Astrocyte (in vitro differentiated cells and primary cell): ENCODE measurements at places on chromosomes 2 and 18. TPM values are rescaled to one million over a fixed set of nuclear protein-coding genes. Genes with fewer than 3 reads are reported as not detected.

DNA sequence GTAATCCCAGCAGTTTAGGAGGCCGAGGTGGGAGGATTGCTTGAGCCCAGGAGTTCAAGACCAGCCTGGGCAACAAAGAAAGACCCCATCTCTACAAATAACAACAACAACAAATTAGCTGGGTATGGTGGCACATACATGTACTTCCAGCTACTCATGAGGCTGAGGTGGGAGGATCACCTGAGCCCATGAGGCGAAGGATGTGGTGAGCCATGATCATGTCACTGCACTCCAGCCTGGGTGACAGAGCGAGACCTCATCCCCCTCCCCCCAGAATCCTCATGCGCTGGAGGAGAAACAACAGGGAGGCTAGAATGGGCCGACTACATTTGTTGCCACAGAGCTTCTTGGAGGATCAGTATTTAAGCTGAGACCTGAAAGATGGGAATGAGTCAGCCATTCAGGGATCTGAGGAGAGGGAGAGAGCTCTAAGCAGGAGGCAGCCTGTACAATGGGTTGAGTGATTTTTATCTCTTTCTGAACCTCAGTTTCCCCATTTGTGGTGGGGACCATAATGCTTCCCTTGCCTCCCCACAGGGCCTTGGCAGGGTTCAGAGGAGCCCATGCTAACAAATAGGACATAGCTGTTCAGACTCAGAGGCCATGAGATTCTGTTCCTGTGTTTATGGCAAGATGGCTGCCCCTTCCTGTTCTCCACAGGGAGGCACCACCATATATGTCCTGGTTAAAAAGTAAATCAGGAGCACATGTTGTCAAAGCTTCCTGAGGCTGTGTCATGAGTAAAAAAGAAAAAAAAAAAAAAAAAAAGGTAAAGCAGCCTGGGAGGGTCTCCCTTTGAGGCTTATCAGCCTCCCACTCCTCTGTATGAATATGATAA is 131.4 kb upstream of the HAAO start:
- H3K36me3 ChIP-seq, result no peaks in the 10 kb centered on the region
- H3K27me3 ChIP-seq, result no peaks in the 10 kb centered on the region
- H3K27ac ChIP-seq, result peak overlapping the region; percentile 98
- H3K4me3 ChIP-seq, result no peak overlapping the region
- DNase-seq, result peak; percentile 37

- DNase-seq, result no peak
- H3K36me3 ChIP-seq, result no peaks in the 10 kb centered on the region
- no peak overlapping the region for H3K4me3 ChIP-seq
- no peaks in the 10 kb centered on the region for H3K4me1 ChIP-seq
- no peak overlapping the region for H3K27ac ChIP-seq
- peaks cover 11% of the 10 kb centered on the region for H3K27me3 ChIP-seq
Measured at GRCh38 chr18:49980896-49981295, 167.6 kb upstream of the ACAA2 start.

DNA sequence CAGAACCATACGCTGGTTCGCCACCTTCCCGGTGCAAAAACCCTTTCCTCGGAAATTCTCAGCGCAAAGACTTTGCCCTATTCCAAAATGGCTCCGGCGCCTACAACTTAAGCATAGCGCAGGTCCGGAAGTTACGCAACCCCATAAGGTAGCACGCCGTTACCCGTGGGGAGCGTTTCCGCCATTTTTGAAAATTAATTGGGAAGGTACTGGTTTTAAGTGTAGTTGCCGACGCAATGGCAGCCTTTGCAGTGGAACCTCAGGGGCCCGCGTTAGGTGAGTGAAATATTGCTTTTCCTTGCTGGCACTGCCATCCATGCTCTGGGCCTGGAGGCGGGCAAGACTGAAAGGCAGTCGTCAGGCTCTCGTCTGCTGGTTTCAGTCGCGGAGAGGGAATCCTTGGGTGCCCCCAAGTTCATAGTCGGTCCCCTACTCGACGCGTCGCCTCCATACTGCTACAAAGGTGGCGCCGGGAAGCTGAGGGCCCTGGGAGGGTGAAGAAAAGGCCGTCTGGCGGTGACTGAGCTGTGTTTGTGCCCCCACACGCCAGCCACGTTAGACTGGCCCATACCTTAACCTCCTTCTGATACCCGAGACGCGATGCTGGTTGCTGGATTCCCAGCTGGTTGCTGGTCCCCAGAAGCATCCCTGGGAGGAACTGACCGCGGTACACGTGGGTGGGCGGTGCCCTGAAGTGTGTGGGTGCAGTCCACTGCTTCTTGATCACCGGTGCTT is at the start of gene NUP35:
NUP35 (plus strand) TSS at position 222 of the 735 bp plus-strand sequence; CDS start at position 237, 15 bp downstream.
- peak within 1 kb of the TSS; percentile 85 for H3K27ac ChIP-seq
- H3K36me3 ChIP-seq, result peaks cover 4% of the 10 kb centered on the region
- H3K4me3 ChIP-seq, result peak within 1 kb of the TSS; percentile 91
- H3K27me3 ChIP-seq, result no peaks in the 10 kb centered on the region
- peak; percentile 79 for DNase-seq
- peaks cover 3% of the 10 kb centered on the region for H3K4me1 ChIP-seq

GRCh38 chr18:65897292-65897691 is 146.5 kb downstream of the CDH7 start:
- H3K27ac ChIP-seq, result no peak overlapping the region
- no peaks in the 10 kb centered on the region for H3K4me1 ChIP-seq
- no peaks in the 10 kb centered on the region for H3K36me3 ChIP-seq
- H3K27me3 ChIP-seq, result no peaks in the 10 kb centered on the region
- DNase-seq, result no peak

GRCh38 chr2:149049142-149049541 is 10.6 kb downstream of the LYPD6B start:
- no peaks in the 10 kb centered on the region for H3K27me3 ChIP-seq
- DNase-seq, result peak; percentile 21
- no peak overlapping the region for H3K27ac ChIP-seq
- no peaks in the 10 kb centered on the region for H3K36me3 ChIP-seq

- no peaks in the 10 kb centered on the region for H3K27me3 ChIP-seq
- H3K36me3 ChIP-seq, result no peaks in the 10 kb centered on the region
- H3K27ac ChIP-seq, result no peak overlapping the region
- no peak for DNase-seq
- H3K4me3 ChIP-seq, result no peak overlapping the region
Measured at GRCh38 chr2:75088791-75089190, 110.5 kb downstream of the TACR1 start.

DNA sequence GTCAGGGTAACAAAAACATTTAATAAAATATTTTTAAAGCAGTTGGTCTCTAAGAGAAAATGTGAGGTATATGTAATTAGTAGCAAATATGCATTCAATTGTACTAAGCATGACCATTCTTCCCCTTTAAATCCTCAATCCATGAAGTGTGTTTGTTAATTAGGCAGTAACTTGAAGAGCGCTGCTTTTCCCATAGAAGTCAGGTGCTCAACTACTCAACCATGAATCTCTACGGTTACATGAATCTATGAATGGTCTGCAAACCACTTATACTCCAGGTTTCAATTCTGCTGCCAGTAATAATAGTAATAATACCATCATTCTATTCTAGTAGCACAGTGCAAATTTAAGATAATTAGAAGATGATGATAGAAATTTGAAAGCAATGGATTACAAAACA is 55.8 kb downstream of the SLC8A1 start:
- no peaks in the 10 kb centered on the region for H3K36me3 ChIP-seq
- no peak overlapping the region for H3K27ac ChIP-seq
- H3K4me1 ChIP-seq, result peaks cover 14% of the 10 kb centered on the region
- no peaks in the 10 kb centered on the region for H3K27me3 ChIP-seq
- no peak overlapping the region for H3K4me3 ChIP-seq

DNA sequence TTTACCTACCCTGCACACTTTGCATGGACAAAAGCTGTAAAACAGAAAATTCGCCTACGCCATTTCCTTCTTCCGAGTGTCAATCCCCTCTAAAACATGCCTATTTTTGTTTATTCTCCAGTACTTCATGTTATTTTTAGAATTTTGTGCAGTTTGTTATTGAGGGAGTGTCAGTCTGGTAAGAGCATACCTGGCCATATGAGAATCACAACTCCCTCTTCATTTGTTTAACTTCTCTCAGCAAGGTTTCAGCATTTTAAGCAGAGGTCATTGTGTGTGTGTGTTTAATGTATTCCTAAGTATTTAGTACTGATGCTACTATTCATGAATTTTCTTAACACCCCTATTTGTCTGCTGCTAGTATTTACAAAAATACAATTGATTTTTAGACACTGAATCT is 49.4 kb downstream of the SMAD2 start:
- DNase-seq, result no peak
- H3K4me3 ChIP-seq, result no peak overlapping the region
- H3K27ac ChIP-seq, result no peak overlapping the region
- no peaks in the 10 kb centered on the region for H3K36me3 ChIP-seq

- no peaks in the 10 kb centered on the region for H3K4me1 ChIP-seq
- no peaks in the 10 kb centered on the region for H3K36me3 ChIP-seq
- no peaks in the 10 kb centered on the region for H3K27me3 ChIP-seq
- no peak overlapping the region for H3K27ac ChIP-seq
Measured at GRCh38 chr2:35408320-35408719, 947.3 kb upstream of the CRIM1 start.

- H3K4me3 ChIP-seq, result no peak overlapping the region
- no peak for DNase-seq
- no peaks in the 10 kb centered on the region for H3K27me3 ChIP-seq
- H3K27ac ChIP-seq, result no peak overlapping the region
- H3K4me1 ChIP-seq, result no peaks in the 10 kb centered on the region
Measured at GRCh38 chr18:58064406-58064998, 20.5 kb downstream of the NEDD4L start.

DNA sequence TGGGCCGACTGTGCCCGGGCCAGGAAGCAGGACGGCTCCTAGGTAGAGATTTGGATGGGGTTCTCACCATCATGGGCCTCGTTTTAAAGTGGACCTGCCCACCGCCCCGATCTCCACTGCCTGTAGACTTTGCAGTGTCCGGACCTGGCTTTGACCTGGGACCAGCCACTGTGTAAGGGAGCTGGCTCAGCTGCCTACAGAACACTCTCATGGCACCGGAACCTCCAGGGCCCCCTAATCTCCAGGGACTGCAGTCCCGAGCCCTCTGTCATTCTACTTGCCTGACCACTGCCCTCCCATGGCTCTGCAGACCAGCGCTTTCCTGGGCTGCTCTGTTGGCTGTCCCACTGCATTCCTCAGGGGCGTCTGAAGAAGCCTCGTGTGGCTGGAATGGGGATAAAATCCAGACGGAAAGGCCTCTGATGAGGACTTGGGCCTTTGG is 120.8 kb downstream of the GLI2 start:
- H3K4me1 ChIP-seq, result peaks cover 17% of the 10 kb centered on the region
- H3K4me3 ChIP-seq, result no peak overlapping the region
- H3K36me3 ChIP-seq, result no peaks in the 10 kb centered on the region
- H3K27ac ChIP-seq, result no peak overlapping the region
- H3K27me3 ChIP-seq, result no peaks in the 10 kb centered on the region

DNA sequence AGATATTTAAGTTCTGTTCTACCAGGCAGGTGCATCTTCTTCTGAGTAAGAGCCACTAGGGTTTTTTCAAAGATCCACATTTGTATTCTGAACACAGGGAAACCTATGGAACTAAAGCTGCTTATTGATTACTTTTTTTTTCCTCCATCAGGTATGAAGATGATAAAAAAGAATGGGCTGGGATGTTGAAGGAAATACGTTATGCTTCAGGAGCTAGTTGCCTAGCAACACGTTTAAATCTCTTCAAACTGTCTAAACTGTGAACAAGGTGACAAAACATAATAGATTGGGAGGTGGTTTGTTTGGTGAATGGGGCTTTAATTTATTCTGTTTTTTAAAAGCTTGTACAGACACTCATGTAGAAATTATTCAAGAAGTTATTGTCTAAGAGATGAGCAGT is 15.9 kb downstream of the KLHL41 start:
- H3K4me1 ChIP-seq, result no peaks in the 10 kb centered on the region
- no peak for DNase-seq
- no peak overlapping the region for H3K27ac ChIP-seq
- H3K27me3 ChIP-seq, result no peaks in the 10 kb centered on the region

DNA sequence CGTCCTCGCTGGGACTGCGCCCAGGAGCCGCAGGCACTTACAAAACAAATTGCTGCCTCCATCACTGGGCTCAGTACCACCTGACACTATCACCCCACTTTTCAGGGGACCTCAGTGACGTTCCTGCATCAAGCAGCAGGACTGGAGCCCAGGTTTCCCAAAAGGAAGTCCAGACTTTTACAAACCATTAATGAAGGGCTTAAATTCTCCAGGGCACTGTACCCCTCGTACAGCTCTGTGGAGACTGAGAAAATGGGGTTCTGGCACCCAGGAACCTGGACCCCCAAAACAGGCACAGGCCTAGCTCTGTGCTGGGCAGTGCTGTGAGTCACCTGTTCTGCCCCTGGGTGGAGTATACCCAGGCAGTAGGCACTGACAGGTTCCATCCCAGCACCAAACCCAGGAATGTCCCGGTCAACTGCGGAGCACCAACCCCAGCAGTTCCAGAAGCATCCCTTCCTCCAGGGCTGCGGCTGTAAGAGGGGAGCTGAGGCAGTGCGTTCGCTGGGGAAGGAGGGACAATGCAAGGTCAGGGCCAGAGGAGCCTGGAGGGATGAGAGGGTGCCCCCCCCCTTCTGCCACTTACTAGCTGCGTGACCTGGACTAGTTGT is 24.6 kb upstream of the NOTO start:
- DNase-seq, result no peak
- H3K27ac ChIP-seq, result no peak overlapping the region
- H3K36me3 ChIP-seq, result no peaks in the 10 kb centered on the region
- H3K4me3 ChIP-seq, result no peak overlapping the region
- H3K27me3 ChIP-seq, result peaks cover 45% of the 10 kb centered on the region
- peaks cover 15% of the 10 kb centered on the region for H3K4me1 ChIP-seq

- H3K4me1 ChIP-seq, result no peaks in the 10 kb centered on the region
- H3K27me3 ChIP-seq, result no peaks in the 10 kb centered on the region
- H3K36me3 ChIP-seq, result no peaks in the 10 kb centered on the region
- no peak overlapping the region for H3K27ac ChIP-seq
- peak; percentile 13 for DNase-seq
Measured at GRCh38 chr2:209314653-209315052, 109.2 kb upstream of the MAP2 start.

GRCh38 chr2:217789736-217790181 is 213.0 kb downstream of the TNS1 start:
- no peak for DNase-seq
- H3K36me3 ChIP-seq, result peaks cover 5% of the 10 kb centered on the region

GRCh38 chr2:31762085-31762484 is 181.3 kb upstream of the SRD5A2 start:
- no peaks in the 10 kb centered on the region for H3K27me3 ChIP-seq
- no peaks in the 10 kb centered on the region for H3K4me1 ChIP-seq
- DNase-seq, result no peak
- no peak overlapping the region for H3K4me3 ChIP-seq
- H3K27ac ChIP-seq, result no peak overlapping the region

DNA sequence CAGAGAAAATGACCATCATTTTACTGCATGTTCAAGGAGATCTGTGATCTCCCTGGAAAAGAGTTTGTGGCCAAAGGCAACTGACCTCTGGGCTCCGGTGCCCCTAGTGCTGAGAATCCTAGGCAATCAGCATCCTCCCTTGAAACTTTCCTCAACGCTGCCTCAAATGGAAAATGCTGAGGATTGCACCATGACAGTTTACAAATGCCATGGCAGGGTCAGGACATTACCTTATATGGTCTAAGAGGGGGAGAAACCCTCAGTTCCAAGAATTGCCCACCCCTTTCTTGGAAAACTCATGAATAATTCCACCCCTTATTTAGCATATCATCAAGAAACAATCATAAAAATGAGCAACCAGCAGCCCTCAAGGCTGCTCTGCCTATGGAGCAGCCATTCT is 48.3 kb downstream of the ALPK2 start:
- peak; percentile 76 for DNase-seq
- no peaks in the 10 kb centered on the region for H3K27me3 ChIP-seq
- peaks cover 59% of the 10 kb centered on the region for H3K4me1 ChIP-seq
- H3K4me3 ChIP-seq, result no peak overlapping the region
- no peaks in the 10 kb centered on the region for H3K36me3 ChIP-seq

- H3K27me3 ChIP-seq, result no peaks in the 10 kb centered on the region
- no peak for DNase-seq
- H3K36me3 ChIP-seq, result no peaks in the 10 kb centered on the region
- peaks cover 32% of the 10 kb centered on the region for H3K4me1 ChIP-seq
Measured at GRCh38 chr18:27711382-27711781, 465.5 kb downstream of the CDH2 start.

TEX44 gene
- not detected in 2 replicates for total RNA-seq

TXNDC2 gene
- total RNA-seq, result 0.07 TPM in 1 of 2 replicates, not detected in the other
